ENCODE measurements at places on chromosomes 6 and 20.

- DNase-seq, result no peak
These were observed 45.3 kb downstream of the ELOVL4 start for GRCh38 chr6:79902046-79902445.

GRCh38 chr20:34045294-34045693, 51.6 kb downstream of the RALY start:
- no peak for DNase-seq

DNA sequence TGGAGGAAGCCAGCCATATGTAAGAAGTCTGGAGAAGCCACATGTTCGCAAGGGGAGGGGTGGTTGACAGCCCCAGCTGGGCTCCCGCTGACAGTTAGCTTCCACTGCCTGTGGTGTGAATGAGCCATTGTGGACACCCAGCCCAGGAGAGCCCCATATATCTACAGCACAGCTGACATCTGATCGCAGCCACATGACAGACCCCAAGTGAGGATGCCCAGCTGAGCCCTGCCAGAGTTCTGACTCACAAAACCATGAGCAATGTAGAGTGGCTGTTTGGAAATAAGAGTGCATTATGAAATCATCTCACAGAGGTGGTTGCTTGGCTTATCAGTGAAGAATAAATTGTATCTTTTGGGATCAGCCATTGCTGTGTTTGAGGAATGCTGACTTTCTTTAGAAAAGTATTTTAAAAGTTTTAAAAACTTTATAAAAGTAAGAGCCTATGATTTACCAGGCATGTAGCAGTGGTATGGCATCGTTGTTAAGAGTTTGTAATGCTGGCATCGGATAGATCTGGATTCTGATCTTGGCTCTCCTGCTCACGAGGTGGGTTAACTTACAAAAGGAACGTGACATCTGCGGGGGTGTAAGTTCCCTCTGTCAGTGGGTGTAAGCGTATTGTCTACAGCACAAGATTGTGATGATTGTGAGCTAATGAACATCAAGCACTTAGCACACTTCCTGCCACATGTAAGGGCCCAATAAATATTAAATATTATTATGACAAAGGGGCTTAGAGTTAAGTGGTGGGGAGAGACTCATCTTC, 24.1 kb downstream of the CFAP61 start:
- DNase-seq, result no peak

DNA sequence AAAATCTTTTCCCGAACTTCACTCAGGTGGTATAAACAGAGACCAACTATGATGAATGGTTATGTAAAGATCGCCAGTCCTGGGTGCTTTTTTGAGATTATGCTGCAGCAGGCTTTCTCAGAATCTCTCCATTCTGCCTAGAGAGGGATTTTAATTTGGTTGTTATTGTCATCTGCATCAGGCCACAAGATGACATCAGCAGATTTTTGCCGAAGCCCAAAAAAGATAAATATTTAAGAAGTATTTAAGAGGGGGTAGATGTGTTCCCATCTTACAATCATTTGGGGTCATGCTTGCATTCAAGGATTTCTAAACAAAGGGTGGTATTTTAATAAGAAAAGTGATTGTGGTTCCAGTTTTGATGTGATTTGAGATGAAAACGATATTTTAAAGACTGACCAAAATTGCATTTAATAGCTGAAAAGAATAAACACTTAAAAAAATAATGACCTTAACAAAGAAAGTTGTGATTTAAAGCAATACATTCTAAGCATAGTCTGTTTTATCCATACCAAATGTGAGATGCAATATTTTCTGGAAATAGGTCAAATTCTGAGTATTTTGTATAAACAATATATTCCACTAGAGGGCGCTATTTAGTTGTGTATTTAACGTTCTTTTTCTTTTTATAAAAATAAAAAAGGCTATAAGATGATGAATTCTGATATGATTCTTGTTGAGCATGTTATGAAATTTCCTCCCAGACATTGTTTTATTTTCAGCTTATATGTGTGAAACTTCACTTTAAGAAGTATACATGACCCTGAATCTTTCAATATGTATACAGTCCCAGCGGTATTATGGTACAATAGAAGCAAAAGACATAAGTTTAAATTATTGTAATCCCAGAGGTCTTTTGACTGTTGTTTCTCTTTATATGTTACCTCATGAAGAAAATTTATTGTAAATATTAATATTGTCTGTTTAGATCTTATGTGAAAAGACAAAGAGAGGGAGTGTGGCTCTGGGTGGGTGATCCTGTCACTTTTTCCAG, 51.0 kb upstream of the ZFP64 start:
- no peak for DNase-seq

- no peak for DNase-seq
These were observed 32.8 kb upstream of the HLA-C start for GRCh38 chr6:31304683-31305082.

DNA sequence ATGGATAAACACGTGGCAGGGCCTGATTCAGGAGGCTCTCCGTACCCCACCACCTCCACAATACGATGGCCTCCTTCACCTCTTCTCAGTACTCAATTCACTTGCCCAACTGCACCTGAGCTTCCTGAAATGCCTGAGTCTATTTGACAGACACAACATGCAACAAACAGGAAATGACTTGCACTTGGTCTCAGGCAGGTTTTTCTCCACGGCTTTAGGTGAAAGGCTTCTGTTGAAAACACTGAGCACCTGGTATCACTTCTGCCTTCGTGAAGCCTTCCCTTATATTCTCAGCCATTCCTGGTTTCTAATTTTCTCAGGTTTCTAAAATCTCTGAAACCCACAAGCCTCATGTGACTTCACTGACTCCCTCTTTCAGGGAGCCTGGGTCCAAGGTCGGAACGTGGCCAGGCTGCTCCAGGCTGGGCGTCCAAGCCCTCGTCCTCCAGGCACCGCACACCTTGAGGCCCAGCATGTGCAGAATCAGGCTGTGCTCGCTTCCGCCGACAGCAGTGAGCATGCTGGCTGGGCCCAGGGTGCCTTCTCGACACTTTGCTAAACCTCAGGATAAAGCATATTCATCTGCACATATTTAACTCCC, 34.7 kb downstream of the TAF4 start:
- DNase-seq, result no peak

DNA sequence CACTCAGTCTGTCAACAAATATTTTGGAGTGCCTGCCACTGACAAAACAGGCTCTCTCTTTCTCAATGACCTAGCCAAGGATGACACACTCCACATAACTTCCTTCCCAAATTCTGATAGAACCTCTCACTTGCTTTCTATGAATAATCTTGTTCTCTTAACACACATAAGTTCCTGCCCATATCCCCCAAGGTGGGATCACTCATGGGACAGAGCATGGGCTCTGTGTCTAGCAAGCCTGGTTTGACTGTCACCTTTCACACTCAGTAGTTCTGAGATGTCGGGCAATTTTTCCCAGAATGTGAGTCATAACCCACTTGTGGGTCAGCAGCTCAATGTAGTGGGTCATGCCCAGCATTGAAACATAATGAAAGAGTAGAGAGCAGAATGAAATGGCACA, 78.1 kb downstream of the LRFN2 start:
- no peak for DNase-seq

DNA sequence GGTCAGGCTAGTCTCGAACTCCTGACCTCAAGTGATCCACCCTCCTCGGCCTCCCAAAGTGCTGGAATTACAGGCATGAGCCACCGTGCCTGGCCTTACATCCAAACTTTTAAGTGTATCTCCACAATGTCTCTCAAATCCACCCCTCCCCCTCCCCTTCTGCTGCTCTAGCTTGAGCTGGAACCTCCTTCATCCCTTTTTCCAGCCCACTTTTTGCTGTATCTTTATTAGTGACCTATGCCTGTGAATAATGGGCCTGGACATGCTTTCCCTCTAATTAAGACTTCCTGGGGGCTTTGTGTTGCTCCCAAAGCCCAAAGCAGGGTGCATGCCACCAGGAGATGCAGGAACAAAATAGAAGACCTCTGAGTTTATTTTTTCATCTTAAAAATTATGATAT, 26.1 kb downstream of the TNFAIP3 start:
- no peak for DNase-seq

DNA sequence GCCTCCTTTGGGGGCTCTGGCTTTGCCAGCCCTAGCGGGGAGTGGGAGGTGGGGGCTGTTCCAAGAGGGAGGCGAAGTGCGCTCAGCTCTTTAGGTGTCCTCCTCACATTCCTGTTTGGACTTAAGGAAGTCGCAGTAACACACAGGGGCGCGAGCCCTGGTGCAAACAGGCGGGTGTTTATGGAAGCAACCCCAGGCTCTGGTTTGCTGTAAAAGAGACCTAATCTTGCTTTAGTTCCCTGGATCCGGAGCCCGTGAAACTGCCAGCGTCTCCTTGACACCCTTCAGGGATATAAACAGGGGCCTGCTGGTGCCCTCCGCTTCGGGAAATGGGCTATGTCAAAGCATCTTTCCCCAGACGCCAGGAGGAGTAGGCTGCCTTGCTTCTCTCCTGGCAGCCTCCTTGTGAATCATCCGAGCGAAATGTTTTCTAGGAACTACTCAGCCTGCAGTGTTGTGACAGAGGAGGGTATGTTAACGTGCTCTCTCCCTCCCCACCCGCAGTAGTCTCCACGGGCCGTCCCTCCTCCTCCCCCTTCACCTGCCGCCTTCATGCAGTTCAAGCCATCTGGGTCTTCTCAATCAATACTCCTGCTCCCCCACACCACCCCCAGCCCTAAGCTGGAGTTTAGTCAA, 168.0 kb upstream of the LRFN2 start:
- DNase-seq, result no peak

GRCh38 chr6:167750956-167751358, 75.8 kb upstream of the AFDN start:
- no peak for DNase-seq

DNA sequence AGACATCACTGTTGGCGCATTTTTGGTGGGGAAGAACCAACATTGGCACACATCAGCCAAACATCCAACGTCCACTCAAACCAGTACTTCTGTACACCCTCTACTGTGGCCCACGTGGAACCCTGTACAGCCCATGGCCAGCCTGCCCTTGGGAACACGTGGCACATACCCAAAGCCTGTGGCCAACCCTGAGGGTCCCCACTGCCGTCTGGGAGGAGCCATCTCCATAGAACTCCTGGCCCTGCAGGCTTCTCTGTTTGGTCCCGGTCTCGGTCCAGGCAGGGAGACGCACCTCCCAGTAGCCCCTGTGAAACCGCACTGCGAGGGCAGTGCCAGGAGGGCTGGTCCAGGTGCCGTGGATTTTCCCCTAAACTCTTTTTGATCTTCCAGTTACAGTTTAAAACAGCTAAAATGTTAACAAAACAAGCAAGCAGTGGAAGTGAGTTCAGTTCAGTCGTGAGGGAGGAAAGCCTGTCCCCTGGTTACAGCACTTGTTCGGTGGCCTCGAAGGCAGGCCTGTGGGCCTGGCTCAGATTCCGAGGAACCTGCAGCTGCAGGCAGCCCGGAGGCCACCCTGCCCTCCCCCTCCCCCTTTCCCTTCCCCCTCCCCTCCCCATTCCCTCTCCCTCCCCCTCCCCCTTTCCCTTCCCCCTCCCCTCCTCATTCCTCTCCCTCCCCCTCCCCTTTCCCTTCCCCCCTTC, 233.7 kb downstream of the DLL1 start:
- no peak for DNase-seq

DNA sequence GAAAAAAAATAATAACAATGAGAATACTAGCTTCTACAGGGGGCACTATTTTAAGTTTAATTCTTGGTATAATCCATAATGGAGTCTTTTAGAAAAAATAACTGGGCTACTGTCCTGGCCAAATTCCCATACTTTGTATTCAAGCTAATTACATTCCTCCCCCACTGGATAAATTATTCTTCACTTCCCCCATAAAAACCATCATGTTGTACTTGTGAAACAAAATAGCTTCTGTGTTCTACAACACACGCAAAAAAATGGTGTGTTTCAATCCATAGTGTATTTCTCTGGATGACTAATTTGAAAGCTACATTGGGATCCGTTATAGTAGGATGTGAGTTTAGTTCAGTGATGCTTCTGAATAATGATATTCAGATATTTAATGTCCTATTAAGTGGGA, 21.6 kb upstream of the HDDC2 start:
- DNase-seq, result no peak

GRCh38 chr6:74756923-74757322, 448.9 kb downstream of the COL12A1 start:
- no peak for DNase-seq

GRCh38 chr6:10720265-10720959, 2.5 kb upstream of the TMEM14C start:
- DNase-seq, result peak; percentile 85

All from activated CD8-positive, alpha-beta memory T cell treated with anti-CD3 and anti-CD28 coated beads for 24 hours (primary cell).